Panc1 (cell line): ENCODE measurements at places on chromosomes 1 and 21.

DNA sequence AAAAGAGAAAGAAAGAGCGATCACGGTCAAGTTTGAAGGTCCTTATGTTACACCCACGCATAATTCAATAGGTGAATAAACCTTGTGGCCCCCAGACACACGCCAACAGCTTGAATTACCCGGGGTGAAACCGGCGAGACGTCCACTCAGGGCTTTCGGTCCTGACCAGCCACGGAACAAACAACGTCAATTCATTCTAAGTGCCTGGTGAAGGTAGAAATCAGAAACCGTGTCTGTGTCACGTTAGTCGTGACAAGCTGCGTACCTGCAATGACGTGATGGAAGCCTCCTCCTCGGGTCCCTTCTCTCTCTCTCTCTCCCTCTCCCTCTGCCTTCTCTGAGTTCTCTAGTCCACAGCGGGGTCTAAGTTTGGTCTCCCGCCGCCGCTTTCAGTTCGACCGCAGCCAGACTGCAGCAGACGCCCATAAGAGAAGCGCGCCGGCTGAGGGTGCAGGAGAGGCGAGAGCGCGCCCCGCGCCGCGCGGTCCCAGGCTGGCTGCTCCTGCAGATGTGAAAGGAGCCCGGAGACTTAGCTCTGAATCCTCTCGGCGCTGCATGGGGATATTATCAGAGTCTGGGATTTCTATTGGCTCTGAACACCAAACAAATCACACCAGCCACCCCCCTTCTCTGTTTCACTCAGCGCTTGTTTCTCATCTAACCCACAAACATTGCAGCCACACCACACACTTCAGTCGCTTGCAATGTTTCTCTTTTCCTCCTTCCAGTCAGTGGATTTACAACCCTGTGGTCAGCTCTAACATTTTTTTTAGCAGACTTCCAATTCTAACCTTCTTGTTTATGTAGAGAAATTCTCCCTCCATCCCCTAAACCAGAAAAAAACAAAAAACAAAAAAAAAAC lies at the start of gene GREM2:
GREM2 (minus strand) TSS at position 537 of the 862 bp plus-strand sequence. CDS start 118,680 bp downstream, outside the sequence.
- DNase-seq: no peak

GRCh38 chr1:113147073-113147625 lies 74.2 kb downstream of the LRIG2 start:
- no peak for DNase-seq

- no peak for DNase-seq
Observed at GRCh38 chr1:41861535-41862383, 57.0 kb downstream of the HIVEP3 start.

GRCh38 chr1:43552813-43553212 lies 22.1 kb downstream of the PTPRF start:
- DNase-seq: no peak

DNA sequence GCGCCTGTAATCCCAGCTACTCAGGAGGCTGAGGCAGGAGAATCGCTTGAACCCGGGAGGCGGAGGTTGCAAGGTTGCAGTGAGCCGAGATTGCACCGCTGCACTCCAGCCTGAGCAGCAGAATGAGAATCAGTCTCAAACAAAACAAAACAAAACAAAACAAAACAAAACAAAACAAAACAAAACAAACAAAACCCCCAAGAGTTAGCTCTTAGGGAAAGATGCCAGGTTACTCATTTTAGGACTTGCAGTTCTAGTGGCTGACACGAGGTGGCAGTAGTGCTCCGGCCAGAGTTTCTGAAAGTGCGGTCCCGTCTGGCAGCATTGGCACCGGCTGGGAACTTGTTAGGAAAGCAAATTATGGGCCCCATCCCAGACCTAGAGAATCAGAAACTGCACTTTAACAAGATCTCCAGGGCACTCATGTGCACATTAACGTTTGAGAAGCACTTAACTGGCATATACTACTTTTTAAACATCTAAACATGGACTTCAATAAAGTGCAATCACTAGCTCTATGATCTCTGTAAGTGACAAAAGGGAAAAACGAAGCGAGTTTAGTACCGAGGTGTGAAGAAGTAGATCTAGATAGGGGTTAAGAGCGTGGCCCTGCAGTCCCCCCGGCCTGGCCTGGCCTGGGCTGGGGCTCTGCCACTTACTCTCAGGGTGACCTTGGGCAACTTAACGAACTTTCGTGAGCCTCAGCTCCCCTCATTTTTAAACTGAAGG lies 41.9 kb upstream of the TNFRSF1B start:
- DNase-seq: peak; percentile 76

GRCh38 chr21:28821276-28822122 lies 171.2 kb downstream of the LTN1 start:
- DNase-seq: no peak

DNA sequence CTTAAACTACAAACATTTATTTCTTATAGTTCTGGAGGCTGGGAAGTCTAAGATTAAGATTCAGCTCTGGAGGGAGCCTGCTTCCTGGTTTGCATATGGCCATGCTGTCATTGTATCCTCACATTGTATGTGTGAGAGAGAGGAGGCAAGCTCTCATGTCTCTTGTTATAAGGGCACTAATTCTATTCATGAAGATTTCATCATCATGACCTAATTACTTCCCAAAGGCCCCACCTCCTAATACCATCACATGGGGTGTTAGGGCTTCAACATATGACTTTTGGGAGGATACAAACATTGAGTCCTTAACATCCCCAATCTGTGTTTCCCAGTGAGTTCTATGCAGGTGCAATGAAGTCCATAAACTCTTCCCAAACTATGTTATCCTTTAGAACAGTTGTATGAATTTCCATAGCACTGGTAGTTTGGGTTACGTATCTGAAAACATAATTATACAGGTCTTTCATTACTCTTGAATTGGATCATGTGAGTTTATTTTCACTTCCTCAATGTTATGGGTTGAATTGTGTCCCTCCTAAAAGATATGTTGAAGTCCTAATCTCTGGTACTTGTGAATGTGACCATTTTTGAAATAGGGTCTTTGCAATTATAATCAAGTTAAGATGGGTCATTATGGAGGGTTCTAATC lies 124.2 kb downstream of the RUNX1 start:
- DNase-seq: no peak

GRCh38 chr1:215623162-215623561 lies 56.1 kb downstream of the KCTD3 start:
- DNase-seq: no peak

DNA sequence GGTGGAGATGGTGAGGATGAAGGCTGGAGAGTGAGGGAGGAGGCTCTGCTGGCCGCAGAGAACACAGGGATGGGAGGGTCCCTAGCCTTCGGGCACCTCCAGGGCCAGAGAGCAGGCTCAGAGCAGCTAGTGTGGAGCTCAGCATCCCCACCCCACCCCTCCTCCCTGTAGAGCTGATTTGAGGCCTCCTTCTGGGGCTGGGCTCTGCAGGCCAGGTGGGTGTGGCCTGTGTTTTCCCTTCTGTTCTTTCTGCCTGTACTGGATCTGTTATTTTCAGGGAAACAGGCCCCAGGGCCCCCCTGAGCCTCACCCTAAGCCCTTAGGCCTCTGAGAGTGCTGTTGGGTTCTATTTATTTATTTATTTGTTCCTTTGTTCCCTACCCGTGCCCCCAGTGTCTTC lies 44.8 kb downstream of the TMCC2 start:
- DNase-seq: no peak

DNA sequence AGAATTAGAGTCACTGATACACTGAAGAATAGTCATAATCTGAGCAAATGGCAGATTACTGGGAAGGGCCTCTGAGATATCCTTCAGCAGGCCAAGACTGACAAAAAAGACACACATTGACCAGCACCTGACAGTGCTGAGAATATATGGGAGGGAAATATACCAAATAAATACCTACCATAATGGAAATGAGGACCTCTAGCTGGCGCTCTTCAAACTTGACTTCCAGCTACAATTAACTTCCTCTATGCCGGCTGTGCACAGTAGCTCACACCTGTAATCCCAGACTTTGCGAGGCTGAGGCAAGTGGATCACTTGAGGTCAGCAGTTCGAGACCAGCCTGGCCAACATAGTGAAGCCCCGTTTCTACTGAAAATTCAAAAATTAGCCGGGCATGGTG lies 69.5 kb downstream of the NPHS2 start:
- no peak for DNase-seq

DNA sequence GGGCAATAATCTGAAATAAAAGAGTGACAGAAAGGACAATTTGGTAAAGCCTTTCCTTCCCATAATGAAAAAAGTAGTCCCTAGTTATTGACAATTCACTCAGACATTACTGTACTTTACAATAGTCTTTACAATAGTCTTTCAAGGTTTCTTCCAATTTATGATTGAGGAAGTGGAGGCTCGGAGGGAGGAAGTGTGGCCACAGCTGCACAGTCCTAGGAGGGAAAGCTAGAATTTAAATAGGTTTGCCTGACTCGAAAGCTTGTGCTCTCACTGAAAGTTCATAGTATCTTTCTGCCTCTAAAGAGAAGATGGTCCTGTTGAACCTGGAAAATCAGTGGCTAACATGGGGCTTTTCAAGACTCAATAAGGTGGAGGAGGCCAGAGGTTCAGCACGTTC lies 203.2 kb downstream of the SDCCAG8 start:
- no peak for DNase-seq

GRCh38 chr1:29395736-29396437 lies 159.6 kb downstream of the PTPRU start:
- DNase-seq: no peak

GRCh38 chr1:113876176-113876575 lies 4.7 kb upstream of the PTPN22 start:
- no peak for DNase-seq

- no peak for DNase-seq
Observed at GRCh38 chr1:2196901-2197638, 2.5 kb upstream of the FAAP20 start.

DNA sequence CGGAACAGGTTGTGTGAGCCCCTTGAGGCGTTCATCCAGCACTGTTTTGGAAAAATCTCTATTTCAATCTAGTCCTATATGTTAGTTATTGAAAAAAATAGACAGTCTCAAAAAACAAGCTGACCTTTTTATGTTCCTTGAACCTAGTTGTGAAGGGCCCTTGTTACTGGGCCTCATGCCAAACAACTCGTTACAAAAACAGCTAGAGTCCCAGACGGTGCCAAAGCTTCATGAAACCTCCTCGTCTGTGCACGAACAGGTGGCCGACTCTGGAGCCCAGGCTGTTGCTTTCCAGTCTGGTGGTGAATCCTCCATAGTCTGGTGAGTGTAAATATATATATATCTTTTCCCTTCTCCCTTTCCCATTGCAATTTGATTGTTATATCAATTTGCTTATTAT lies at the start of gene CHIA:
CHIA (plus strand) TSS at position 222 of the 400 bp plus-strand sequence. CDS start 19,617 bp downstream, outside the sequence.
- DNase-seq: no peak
